ENCODE measurements at places on chromosomes 12 and 14. TPM values are rescaled to one million over a fixed set of nuclear protein-coding genes. Genes with fewer than 3 reads are reported as not detected.

DNA sequence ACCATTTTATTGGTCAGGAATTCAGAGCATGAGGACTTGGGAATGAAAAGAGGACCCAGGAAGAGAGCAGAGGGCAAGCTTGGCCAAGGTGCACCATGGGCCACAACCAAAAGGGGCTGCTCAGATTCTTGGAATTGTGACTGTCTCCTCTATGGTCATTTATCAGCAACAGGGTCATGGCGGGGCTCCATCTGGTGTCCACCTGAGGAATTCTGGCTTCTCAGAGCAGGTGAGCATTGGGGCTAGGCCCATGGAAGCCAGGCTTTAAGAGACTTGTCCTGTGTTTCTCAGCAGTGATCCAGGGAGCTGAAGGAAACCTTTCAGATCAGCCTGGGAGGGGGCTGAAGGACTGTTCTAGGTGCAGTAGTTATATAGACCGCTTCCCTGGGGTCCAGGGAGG, 2.6 kb upstream of the RIN3 start:
- H3K27me3 ChIP-seq = peaks cover 3% of the 10 kb centered on the region
- peak; percentile 72 for DNase-seq
- no peaks in the 10 kb centered on the region for H3K36me3 ChIP-seq
- no peaks in the 10 kb centered on the region for H3K4me1 ChIP-seq

RTN1 gene
- total RNA-seq = 0.92 TPM

SVOP gene
- 0.15 TPM for total RNA-seq

DNA sequence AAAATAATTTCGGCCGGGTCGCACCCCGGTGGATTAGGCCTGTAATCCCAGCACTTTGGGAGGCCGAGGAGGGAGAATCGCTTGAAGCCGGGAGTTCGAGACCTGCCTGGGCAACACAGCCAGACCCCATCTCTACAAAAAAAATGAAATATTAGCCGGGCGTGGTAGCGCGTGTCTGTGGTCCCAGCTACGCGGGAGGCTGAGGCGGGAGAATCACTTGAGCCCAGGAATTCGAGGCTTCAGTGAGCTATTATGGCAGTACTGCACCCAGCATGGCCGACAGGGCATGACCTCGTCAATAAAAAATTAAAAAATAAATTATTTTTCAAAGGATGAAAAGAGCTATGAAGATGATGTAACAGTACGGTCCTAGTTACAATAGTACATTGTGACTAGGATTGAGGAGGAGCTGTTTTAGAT, 523 bp downstream of the GTF2H3 start:
- no peaks in the 10 kb centered on the region for H3K27me3 ChIP-seq
- no peaks in the 10 kb centered on the region for H3K4me1 ChIP-seq
- DNase-seq = no peak
- peak overlapping the region; percentile 94 for H3K4me3 ChIP-seq

- H3K27ac ChIP-seq = no peak overlapping the region
- H3K4me1 ChIP-seq = no peaks in the 10 kb centered on the region
- H3K36me3 ChIP-seq = no peaks in the 10 kb centered on the region
- no peak for DNase-seq
- no peaks in the 10 kb centered on the region for H3K27me3 ChIP-seq
Measured at GRCh38 chr12:24767016-24767415, 181.9 kb downstream of the BCAT1 start.

DNA sequence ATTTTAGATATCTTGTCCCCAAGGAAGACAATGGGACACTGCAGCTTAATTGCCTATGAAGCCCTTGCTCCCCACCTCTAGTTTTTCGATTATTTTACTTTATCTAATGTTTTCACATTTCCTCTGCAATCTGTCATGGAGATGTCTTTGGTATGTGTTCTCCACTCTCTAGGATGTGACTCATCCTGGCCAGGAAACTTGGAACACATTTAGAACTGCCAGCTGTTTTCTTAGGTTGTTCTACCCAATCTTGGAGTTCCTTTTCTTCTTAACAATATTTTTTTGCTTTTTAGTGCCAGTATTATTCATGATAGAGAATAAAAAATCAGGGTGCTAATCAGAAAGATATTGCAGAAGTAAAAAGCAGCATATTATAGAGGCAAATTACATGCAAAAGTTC, 101.7 kb upstream of the CLEC14A start:
- no peaks in the 10 kb centered on the region for H3K4me1 ChIP-seq
- H3K27me3 ChIP-seq = no peaks in the 10 kb centered on the region
- H3K4me3 ChIP-seq = no peak overlapping the region
- DNase-seq = no peak
- H3K36me3 ChIP-seq = peaks cover 7% of the 10 kb centered on the region

- H3K27me3 ChIP-seq = no peaks in the 10 kb centered on the region
- no peaks in the 10 kb centered on the region for H3K4me1 ChIP-seq
- H3K36me3 ChIP-seq = no peaks in the 10 kb centered on the region
Measured at GRCh38 chr14:93464271-93464670, 33.5 kb downstream of the UNC79 start.

- no peak for DNase-seq
- no peaks in the 10 kb centered on the region for H3K27me3 ChIP-seq
- no peaks in the 10 kb centered on the region for H3K4me1 ChIP-seq
- H3K4me3 ChIP-seq = no peak overlapping the region
- H3K27ac ChIP-seq = no peak overlapping the region
- no peaks in the 10 kb centered on the region for H3K36me3 ChIP-seq
Measured at GRCh38 chr14:49946320-49947141, 53.6 kb downstream of the ARF6 start.

DNA sequence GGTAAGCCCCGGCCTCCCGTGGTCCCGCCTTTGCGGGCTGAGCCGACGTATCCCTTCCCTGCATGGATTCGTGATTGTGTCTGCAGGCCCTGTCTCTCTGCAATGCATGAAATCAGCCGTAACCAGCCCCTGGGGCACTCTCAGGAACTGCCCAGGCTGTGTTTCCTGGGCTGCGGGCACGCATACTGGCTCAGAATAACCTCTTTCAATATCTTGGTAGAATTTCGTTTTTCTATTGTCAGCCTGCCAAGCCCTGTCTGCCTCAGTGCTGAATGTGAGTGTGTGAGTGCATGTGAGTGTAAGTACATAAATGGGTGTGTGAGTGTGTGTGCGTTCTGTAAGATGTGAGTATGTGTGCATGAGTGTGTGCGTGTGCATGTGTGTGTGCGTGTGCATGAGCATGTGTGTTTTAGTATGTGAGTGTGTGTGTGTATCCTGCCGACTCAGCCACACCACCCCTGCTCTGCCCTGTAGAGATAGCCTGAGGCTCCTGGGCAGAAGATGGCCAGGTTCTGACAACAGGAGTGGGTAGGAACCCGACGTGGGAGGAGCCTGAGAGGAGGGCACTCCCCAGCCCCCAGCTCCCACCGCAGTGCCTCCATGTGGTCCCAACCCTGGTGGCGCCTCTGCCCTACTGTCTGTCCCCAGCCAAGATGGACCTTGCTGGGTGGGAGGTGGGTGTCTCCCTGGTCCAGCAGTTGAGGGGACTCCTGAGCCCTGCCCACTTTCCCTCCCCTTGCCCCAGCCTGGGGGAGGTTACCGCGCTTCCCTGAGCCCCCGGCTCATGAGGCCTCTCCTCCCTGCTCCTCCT, 268.8 kb downstream of the ADGRD1 start:
- peaks cover 6% of the 10 kb centered on the region for H3K4me1 ChIP-seq
- no peaks in the 10 kb centered on the region for H3K36me3 ChIP-seq
- H3K27ac ChIP-seq = no peak overlapping the region
- H3K27me3 ChIP-seq = no peaks in the 10 kb centered on the region
- no peak overlapping the region for H3K4me3 ChIP-seq
- peak; percentile 50 for DNase-seq

GRCh38 chr12:79086541-79087296, 222.1 kb downstream of the SYT1 start:
- DNase-seq = no peak
- no peaks in the 10 kb centered on the region for H3K36me3 ChIP-seq
- no peaks in the 10 kb centered on the region for H3K27me3 ChIP-seq

REP15 gene
- total RNA-seq = 1.3 TPM

SERPINA10 gene
- not detected for total RNA-seq

DNA sequence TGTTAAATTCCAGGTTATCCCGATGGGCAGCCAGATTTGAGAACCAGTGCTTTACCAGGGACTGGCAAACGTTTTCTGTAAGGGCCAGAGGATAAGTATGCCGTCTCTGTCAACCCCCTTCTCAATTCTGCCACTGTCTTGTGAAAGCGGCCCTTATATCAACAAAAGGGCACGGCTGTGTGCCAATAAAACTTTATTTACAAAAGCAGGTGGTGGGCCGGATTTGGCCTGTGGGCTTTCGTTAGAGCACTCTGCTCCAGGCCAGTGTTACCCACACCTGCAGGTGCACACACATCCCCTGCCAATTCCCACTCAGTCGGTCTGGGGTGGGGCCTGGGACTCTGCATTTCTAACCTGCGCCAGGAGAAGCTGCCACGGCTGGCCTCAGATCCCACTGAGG, 111.2 kb downstream of the RFLNA start:
- no peaks in the 10 kb centered on the region for H3K4me1 ChIP-seq
- no peak overlapping the region for H3K4me3 ChIP-seq
- H3K36me3 ChIP-seq = peaks cover 38% of the 10 kb centered on the region
- DNase-seq = no peak
- H3K27ac ChIP-seq = no peak overlapping the region
- no peaks in the 10 kb centered on the region for H3K27me3 ChIP-seq

GRCh38 chr14:74792249-74793039, 29.3 kb downstream of the YLPM1 start:
- DNase-seq = no peak
- H3K27ac ChIP-seq = peak overlapping the region; percentile 85
- H3K4me1 ChIP-seq = no peaks in the 10 kb centered on the region
- H3K36me3 ChIP-seq = peaks cover 30% of the 10 kb centered on the region
- no peaks in the 10 kb centered on the region for H3K27me3 ChIP-seq

TEP1 gene
- 15.8 TPM for total RNA-seq

All from H9 (cell line).